ENCODE measurements at places on chromosomes 4 and X. TPM values are rescaled to one million over a fixed set of nuclear protein-coding genes. Genes with fewer than 3 reads are reported as not detected.
A peak's percentile ranks its signal among the peaks of the same experiment; 100 is the strongest.

DNA sequence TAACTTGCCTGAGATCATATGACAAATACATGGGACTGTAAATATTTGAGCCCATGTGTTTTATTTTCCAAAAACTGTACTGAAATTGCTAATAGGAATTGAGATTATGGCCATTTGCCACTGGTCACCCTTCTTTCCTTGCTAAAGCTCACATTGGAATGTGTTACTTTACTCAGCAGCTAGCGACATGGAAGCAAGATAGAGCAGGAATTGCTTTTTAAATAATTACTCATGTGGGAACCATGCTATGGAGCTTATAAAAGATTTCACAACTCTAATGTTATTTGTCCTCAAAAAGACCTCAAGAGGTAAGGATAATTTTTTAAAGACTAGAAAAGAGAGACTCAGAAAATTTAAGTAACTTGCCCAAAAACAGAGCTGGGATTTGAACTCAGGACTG is 48.8 kb upstream of the AFAP1 start:
- H3K36me3 ChIP-seq: peaks cover 63% of the 10 kb centered on the region
- H3K27me3 ChIP-seq: no peaks in the 10 kb centered on the region
- H3K27ac ChIP-seq: peak overlapping the region; percentile 34
- peaks cover 22% of the 10 kb centered on the region for H3K4me1 ChIP-seq

DNA sequence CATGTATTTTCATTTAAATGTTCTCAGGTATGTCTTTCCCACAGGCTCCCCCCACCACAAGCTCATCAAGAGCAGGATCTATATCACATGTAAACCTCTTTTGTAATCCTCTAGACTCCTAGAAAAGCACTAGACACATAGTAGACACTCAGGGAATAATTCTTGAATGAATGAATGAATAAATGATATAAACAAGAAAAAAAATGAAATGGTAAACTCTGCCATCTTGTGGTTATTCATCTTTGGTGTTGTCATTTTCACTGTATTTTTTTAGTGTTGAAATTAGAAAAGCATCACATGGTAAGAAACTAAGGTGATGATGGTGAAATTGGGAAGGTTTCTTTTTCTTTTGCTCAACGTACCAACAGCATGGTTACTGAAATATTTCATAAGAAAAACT is 34.2 kb upstream of the C1GALT1C1 start:
- H3K4me3 ChIP-seq: no peak overlapping the region
- H3K4me1 ChIP-seq: no peaks in the 10 kb centered on the region
- H3K36me3 ChIP-seq: no peaks in the 10 kb centered on the region
- H3K27ac ChIP-seq: no peak overlapping the region

The TMEM35A gene
- total RNA-seq: 0.28 TPM

DNA sequence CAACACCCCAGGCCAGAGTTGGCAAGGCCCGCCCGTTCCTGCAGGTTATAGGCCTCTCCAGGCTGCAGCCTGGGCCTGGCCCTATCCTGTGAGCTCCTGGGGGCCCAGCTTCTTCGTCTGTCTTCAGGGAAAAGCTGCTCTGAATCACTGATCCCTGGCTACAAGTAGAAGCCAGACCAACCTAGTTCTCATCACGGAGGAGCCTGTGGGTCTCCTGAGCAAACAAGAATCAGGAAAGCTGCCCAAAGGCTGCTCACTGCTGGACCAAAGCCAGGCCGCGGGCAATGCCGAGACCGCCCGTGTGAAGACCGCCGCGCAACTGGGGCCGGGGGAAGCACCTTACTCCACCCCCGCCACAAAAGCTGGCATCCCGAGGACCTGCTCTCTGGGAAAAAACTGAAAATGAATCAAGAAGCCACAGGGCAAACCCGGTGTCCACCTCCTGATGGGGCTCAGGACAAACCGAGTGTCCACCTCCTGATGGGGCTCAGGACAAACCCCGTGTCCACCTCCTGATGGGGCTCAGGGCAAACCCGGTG is 12.8 kb downstream of the CTBP1 start:
- H3K4me1 ChIP-seq: peaks cover 24% of the 10 kb centered on the region
- no peak overlapping the region for H3K4me3 ChIP-seq
- peak; percentile 48 for DNase-seq
- no peaks in the 10 kb centered on the region for H3K36me3 ChIP-seq

GRCh38 chr4:173748353-173748752 is 218.3 kb upstream of the HAND2 start:
- no peaks in the 10 kb centered on the region for H3K4me1 ChIP-seq
- DNase-seq: no peak
- no peak overlapping the region for H3K27ac ChIP-seq
- H3K36me3 ChIP-seq: no peaks in the 10 kb centered on the region

GRCh38 chr4:12173496-12173895 is 744.8 kb upstream of the HS3ST1 start:
- H3K27me3 ChIP-seq: no peaks in the 10 kb centered on the region
- DNase-seq: no peak
- H3K36me3 ChIP-seq: no peaks in the 10 kb centered on the region
- H3K27ac ChIP-seq: no peak overlapping the region

DNA sequence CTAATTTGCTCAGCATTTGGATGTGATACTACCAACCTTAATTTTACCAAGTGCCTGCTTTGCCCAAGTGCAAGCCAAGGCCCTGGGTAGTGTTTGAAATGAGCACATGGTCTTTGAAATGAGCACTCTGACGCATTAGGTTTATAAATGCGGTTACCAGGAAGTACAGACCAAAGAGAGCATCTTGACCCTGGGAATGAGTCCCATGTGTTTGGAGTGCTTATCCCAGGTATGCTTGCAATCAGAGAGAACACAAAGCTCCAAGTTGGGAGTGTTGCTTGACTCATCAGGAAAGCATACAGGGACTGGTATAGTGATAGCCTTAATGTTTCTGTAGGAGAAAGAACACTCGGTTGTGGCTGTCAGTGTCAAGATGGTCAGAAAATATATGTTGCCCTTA is 203.6 kb upstream of the MAMLD1 start:
- H3K27ac ChIP-seq: no peak overlapping the region
- H3K4me3 ChIP-seq: no peak overlapping the region
- no peaks in the 10 kb centered on the region for H3K27me3 ChIP-seq
- no peaks in the 10 kb centered on the region for H3K4me1 ChIP-seq
- no peak for DNase-seq

DNA sequence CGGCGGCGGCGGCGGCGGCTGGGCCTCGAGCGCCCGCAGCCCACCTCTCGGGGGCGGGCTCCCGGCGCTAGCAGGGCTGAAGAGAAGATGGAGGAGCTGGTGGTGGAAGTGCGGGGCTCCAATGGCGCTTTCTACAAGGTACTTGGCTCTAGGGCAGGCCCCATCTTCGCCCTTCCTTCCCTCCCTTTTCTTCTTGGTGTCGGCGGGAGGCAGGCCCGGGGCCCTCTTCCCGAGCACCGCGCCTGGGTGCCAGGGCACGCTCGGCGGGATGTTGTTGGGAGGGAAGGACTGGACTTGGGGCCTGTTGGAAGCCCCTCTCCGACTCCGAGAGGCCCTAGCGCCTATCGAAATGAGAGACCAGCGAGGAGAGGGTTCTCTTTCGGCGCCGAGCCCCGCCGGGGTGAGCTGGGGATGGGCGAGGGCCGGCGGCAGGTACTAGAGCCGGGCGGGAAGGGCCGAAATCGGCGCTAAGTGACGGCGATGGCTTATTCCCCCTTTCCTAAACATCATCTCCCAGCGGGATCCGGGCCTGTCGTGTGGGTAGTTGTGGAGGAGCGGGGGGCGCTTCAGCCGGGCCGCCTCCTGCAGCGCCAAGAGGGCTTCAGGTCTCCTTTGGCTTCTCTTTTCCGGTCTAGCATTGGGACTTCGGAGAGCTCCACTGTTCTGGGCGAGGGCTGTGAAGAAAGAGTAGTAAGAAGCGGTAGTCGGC is 528 bp downstream of the FMR1 start:
- no peaks in the 10 kb centered on the region for H3K36me3 ChIP-seq
- peak overlapping the region; percentile 87 for H3K27ac ChIP-seq
- H3K27me3 ChIP-seq: no peaks in the 10 kb centered on the region
- DNase-seq: peak; percentile 16
- H3K4me1 ChIP-seq: peaks cover 5% of the 10 kb centered on the region

- H3K4me1 ChIP-seq: no peaks in the 10 kb centered on the region
- no peak overlapping the region for H3K27ac ChIP-seq
- no peak overlapping the region for H3K4me3 ChIP-seq
- H3K36me3 ChIP-seq: no peaks in the 10 kb centered on the region
Measured at GRCh38 chr4:88097301-88097700, 61.1 kb downstream of the ABCG2 start.

Measured in psoas muscle (tissue), 8 donors.